ENCODE measurements at places on chromosomes 1 and 21. TPM values are rescaled to one million over a fixed set of nuclear protein-coding genes. Genes with fewer than 3 reads are reported as not detected.

- no peak for DNase-seq
Measured at GRCh38 chr1:31934706-31935629, 3.2 kb downstream of the PTP4A2 start.

GRCh38 chr1:162676087-162676486 is 43.8 kb downstream of the DDR2 start:
- no peak for DNase-seq

GRCh38 chr1:33000427-33001026 is 35.9 kb upstream of the RNF19B start:
- no peak for DNase-seq

DNA sequence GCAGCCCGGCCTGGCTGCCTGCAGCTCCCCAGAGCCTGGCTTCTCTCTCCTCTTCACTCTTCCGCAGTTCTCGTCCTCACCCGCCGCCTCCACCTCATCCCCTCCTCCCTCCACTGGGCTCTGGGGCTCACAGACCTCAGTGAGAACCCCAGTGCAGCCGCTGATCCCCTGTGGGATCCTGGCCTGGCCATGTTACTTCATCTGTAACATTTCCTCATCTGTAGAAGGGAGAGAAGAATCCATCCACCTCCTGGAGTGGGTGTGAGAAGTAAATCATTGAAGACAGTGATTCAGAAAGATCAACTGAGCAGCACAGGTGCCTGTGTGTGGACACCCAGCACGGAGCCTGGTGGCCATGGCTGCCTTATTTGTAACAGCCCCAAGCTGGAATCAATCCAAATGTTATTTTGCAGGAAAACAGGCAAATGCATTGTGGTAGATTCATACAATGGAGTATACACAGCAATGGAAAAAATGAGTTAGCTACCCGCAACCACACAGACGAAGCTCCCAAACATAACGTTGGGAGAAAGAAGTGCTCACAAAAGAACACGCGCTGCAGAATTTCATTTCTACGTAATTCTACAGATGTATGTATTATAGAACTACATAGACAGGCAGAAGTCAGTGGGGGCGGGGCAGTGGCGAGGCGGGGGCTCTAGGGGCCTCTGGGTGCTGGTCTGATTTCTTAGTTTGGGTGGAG is 8.7 kb downstream of the LAPTM5 start:
- no peak for DNase-seq

Gene LRRC71
- total RNA-seq = not detected

Gene C1orf74
- total RNA-seq = 3.5 TPM

Gene BCL2L15
- total RNA-seq = 8.0 TPM

All from ureter (tissue), 1 donor.